ENCODE measurements at places on chromosomes 16 and 17.

GRCh38 chr16:69190598-69190997 lies 3.6 kb downstream of the SNTB2 start:
- no peak for DNase-seq

GRCh38 chr16:21994856-21995465 lies 6.0 kb downstream of the PDZD9 start:
- DNase-seq: no peak

DNA sequence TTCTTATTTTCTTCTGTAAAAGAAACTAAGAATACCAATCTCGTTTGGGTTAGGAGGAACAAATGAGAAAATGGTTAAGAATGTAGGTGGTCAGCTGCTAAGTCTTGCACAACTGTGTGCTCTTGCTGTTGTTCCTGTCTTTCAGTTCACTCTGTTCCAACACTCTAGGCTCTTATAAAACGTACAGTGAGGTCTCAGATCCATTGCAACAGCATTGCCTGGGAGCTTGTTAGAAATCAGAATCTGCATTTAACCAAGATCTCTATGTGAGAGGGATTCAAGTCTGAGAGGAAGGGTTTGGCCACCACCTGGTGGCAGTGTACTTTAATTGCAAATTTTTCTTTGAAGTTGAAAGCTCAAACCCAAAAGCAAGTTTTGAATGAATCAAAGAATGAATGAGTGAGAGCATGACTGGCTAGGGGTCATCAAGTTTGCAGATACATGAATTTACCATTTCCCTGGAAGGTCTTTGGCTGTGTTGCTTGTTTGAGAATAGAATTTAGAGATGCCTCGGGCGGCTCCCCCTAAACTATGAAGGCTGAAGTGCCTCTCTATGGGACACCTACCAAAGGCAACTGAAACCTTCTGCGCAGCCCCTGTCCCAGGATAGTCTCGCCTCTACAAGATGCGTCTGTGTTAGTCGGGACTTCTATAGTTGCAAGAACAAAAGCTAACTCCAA lies 2.5 kb downstream of the ALOX15B start:
- DNase-seq: peak; percentile 74

DNA sequence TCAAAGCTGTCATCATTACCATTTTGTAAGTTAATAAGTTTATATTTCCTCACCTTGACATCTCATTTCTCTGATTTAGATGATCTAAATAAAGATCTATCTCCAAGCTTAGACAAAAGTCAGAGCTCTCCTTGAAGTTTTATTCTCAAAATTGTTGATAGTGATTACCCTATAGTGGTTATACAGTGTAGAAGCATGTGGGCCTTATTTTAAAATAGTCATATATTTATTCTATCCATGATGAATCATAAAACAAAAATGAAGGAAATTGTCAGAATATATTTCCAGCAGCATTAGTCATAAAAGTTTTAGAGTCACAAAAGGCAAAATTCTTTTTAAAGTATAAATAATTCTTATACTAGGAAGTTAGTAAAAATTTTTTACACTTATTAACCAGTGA lies 49.0 kb downstream of the RHOT1 start:
- no peak for DNase-seq

GRCh38 chr16:73890186-73891128 lies 406.2 kb upstream of the PSMD7 start:
- no peak for DNase-seq

DNA sequence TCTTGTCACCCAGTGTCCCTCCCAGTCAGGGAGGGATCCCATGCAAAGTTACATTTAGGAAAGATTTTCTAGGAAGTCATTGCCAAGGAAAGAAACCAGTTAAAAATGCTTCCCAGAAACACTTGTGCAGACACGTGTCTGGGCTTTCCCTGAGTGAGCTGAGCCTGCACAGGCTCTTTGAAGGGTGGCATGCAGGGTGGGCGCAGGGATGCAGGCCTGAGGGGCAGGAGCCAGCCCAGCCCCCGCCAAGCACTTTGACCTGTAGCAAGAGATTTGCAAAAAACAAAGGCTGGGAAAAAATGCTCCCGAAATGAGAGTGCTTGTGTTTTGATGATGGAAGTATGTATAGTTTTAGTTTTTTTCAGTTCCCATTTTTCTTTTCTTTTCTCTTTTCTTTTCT lies 52.4 kb downstream of the B9D1 start:
- no peak for DNase-seq

DNA sequence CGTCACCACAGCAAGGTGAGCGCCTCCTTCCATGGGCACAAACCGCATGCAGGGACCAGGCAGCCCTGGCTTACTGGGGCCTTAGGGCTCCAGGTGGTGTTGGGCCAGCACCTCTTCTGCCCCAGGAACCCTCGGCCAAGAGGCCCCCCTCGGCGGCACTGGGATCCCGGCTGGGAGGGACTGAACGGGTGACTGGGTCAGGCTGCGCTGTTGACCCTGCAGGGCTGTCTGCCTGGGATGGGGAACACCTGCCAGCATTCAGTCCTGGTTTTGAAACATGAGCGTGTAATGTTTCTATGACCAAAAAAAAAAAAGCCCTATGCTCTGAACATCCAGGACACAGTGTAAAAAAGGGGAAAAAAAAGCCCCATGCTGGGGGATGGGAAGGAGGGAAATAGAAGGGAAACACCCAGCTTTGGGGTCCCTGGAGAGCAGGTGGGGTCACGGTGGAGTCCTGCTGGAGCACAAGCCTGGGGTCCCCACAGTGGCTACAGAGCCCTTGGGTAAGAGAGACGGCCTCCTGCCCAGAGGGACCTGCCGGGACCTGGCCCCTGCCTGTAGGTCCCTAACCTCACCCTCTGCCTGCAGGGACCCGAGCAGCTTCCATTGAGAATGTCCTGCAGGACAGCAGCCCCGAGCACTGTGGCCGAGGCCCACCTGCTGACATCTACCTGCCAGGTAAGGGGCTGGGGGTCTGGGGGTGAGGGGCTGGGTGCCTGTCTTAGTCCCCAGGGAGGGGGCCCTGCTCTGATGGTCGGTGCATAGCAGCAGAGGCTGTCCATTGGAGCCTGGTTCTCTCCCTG lies 9.9 kb upstream of the NUDT16L1 start:
- DNase-seq: no peak

GRCh38 chr16:12203780-12204351 lies 227.3 kb downstream of the SNX29 start:
- no peak for DNase-seq

- no peak for DNase-seq
Measured at GRCh38 chr16:52114379-52114778, 432.6 kb downstream of the TOX3 start.

DNA sequence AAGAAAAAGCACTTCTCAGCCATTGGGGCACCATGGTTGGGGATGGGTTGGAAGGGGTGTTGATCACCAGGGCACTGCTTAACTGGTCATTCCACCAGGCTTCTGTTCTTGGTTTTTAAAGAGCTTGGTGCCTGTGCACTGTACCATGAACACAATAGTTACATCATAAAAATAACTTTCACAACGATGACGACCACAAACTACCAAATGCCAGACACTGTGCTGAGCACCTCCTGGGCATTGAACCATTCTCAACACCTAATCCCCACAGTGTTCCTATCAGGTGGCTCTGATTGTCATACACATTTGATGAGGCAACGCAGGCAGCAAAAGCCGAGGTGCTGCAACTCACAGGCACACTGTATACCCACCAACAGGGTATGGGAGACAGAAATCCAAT lies 208.0 kb downstream of the FOXL1 start:
- no peak for DNase-seq

GRCh38 chr16:8920645-8921346 lies 38.6 kb downstream of the LITAFD start:
- DNase-seq: no peak

DNA sequence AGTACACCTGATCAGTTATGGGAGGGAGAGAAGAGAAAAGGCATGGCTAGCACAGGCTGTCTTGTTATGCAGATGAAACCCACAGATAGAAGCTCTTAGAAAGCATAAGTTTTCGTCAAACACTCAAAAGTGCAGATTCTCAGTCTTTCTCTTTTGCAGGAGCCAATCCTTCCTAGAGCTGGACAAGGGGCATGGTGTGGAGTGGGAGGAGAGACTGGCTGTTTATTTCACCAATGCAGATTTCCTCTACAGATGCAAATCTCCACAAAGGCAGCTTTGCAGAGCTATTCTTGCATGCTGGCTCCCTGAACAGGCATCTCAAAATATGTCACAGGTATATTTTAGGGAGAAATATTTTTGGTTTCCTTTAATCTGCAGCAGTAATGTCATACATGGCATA lies 1400.7 kb downstream of the CDH8 start:
- DNase-seq: no peak

GRCh38 chr17:76650504-76650903 lies 6.9 kb upstream of the ST6GALNAC1 start:
- no peak for DNase-seq

DNA sequence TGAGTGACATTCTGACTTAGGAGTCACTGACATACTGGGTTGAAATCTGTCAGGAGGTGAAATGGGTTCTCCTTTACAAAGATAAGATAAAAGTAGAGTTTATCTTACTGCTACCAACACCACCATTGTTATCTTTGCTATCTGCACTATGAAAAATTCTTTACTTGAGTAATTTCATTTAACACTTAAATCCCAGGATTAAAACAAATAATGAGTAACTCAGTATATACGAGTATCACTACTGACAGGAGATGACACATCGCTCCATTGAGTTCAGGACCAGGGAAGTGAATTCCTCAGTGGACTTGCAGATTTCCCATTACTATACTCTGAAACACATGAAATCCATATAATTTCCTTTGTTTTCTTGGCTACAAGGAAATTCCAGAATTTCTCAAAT lies 242.1 kb upstream of the NLRP1 start:
- no peak for DNase-seq

DNA sequence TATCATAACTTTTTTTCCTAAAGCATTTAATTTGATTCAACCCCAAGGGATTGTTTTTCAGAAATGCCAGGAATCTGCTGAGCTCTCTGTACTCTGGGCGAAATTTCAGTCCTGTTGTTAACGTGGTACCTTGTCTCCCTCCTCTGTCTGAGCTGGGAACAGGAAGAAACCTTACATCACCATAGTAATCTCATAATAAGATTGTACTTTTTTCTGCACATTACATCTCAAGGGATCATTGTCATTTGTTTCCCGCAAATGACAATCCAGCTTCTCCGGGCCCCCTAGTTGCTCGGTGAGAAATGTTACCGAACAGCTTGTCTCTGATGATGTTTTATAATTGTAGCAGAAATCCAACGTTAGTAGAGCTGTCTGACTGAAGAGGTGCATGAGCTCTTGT lies 152.7 kb upstream of the ERCC4 start:
- no peak for DNase-seq

DNA sequence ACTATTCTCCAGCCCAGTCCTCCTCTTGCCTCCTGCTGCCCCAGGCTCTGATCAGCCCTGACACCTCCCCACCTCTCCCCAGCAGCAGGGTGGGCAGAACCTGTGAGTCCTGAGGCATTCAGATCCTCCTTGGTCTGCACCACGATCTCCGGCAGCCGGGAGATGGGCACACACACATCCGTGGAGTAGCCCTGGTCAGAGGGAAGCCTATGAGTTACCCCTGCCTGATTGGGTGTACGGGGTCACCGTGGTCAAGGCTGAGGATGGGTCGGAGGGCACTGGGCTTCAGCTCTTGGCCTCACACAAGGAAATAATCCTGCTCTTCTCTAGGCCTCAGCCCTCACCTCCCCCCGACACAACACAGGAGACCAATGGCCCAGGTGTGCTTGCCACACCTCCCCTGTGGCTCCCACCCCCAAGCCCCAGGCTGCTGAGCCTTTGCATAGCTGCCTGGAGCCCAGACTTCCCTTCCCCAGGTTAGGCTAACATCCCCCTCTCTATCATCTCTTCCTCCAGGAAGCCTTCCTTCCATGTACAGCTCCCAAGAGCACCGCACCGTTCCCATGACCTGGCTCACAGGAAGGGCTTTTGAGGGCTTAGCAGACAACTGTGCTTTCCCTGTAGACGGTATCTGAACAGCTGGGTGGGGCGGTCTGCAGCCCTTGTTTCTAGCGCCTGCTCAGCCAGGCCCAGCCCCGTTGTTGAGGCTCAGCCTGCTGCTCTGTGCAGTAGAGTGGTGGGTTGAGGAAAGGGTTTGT lies 3.7 kb downstream of the LDHD start:
- DNase-seq: no peak

GRCh38 chr16:28171816-28172215 lies 39.9 kb downstream of the XPO6 start:
- no peak for DNase-seq

DNA sequence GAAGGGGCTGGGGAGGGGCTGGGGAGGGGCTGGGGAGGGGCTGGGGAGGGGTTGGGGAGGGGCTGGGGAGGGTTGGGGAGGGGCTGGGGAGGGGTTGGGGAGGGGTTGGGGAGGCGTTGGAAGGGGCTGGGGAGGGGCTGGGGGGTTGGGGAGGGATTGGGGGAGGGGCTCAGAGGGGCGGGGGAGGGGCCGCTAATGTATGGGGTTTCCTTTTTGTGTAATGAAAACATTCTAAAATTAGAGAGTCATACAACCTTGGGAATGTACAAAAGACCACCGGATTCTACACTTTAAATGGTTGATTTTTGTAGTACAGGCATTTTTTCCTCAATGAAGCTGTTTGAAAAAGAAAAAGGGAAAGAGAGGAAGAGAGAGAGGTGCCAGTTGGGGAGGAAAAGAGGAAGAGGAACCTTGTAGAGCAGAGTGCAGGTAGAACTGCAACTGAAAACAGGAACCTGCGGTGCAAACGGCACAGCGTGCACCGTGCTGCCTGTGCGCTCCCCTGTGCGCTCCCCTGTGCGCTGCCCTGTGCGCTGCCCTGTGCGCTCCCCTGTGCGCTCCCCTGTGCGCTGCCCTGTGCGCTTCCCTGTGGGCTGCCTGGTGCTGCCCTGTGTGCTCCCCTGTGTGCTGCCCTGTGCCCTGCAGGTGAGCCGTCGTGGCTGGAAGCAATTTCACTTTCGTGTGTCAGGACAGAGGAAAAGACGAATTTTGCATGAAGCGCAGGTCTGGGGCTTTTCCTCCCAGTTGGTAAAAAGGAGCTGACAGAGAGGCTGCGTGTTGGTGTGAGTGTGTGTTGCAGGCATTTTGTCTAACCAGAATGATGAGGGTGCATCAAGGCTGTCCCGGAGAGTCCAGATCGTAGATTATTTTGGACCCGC lies 40.8 kb downstream of the METRNL start:
- no peak for DNase-seq

- DNase-seq: no peak
Measured at GRCh38 chr17:40366861-40367518, 2.5 kb upstream of the GJD3 start.

DNA sequence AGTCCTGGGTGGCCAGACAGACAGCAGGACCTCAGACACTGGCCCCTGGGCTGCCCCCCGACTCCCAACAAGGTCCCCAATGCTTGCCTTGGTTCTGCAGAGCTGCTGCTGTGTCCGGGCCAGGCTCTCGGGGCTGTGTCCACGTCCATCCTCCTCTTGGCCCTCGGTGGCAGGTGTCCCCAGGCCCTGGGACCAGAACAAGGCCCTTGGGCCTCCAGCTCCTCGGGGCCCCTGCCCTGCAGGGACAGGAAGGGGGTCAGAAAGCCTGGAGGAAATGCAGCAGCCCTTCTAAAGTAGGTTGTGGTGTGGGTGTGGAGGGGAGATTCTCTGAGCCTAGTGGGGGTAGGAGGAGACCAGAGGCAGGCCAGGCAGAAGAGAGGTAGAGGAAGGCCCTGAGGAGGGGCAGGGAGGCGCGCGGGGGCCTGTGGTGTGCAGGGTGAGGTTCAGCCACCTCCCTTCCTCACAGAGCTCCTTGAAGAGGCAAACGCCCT lies 2.5 kb upstream of the AXIN1 start:
- DNase-seq: no peak

GRCh38 chr16:11611871-11612664 lies 25.3 kb upstream of the LITAF start:
- no peak for DNase-seq

GRCh38 chr17:42394838-42395237 lies 6.6 kb upstream of the STAT3 start:
- no peak for DNase-seq
